Mesothelial cell of epicardium (in vitro differentiated cells): ENCODE measurements at places on chromosomes 7 and 10. TPM values are rescaled to one million over a fixed set of nuclear protein-coding genes. Genes with fewer than 3 reads are reported as not detected.

DNA sequence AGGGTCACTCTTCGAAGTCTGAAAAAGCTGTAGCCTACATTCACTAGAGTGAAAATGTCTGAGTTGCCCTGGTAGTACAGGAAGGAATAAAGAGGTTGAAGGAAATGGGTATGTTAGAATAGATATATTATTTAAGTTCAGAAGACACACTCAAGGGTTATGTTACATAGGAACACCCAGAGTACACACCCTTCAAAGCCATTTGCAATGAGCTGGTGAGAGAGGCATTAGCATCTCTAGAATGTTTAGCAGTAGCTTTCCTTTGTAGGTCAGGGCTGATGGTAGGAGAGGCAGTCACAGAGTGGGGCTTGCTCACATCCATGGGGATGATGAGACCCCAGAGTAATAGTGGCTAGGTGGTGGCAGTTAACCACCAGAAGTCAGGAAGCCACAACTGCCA, 221.2 kb downstream of the SLC25A13 start:
- DNase-seq, result no peak

- no peak for DNase-seq
These were observed 17.6 kb upstream of the ORAI2 start for GRCh38 chr7:102415685-102416225.

Gene FAM107B
- 19.9 to 23.9 TPM (median 23.5 TPM) in 3 replicates for total RNA-seq

DNA sequence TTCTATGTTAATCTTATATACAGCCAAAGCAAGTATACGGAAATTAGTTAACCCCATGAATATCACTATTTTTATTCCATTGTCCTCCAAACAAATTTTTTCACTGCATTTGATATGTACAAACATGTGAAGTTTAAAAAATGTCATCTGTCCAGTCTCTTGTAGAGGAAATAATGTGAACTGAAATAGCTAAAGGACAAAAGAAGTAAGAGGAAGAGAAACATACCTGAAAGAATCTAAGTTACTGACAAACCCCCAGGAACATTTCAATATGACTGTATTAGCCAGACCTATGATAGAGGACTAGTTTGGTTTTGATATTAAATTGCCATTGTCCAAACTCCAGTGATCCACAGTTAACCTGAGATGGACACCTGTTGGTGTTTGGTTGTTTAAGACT, 80.6 kb downstream of the NRCAM start:
- DNase-seq, result no peak

Gene RBM28
- total RNA-seq, result 76.8 to 80.6 TPM (median 78.5 TPM) in 3 replicates

Gene TACR2
- total RNA-seq, result not detected in 3 replicates

DNA sequence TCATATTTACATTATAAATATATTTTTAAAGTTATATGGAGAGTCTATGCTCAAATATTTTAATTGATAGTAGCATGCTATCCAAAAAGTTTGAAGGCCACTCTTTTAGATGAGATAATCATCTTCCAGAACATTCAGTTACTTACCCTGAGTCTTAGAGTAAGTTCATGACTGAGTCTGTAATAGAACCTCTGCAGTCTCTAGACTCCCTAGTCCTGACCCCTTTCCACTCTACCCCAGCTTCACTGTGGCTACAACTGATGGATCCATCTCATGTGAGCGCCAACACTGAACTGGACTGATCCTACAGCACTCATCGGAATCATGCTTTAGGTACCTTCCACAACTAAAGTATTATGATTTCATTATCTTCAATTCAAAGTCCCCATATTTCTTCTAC, 10.1 kb downstream of the HACD1 start:
- DNase-seq, result no peak

Gene FAM13C
- 6.7 to 7.3 TPM (median 6.8 TPM) in 3 replicates for total RNA-seq

Gene ACHE
- 9.2 to 10.4 TPM (median 9.6 TPM) in 3 replicates for total RNA-seq

Gene KIF11
- 18.0 to 19.5 TPM (median 19.4 TPM) in 3 replicates for total RNA-seq

GRCh38 chr10:5547931-5548660, 23.3 kb downstream of the CALML3 start:
- no peak for DNase-seq

Gene GFRA1
- 38.7 to 42.4 TPM (median 40.8 TPM) in 3 replicates for total RNA-seq

Gene HGF
- 14.1 to 18.8 TPM (median 15.1 TPM) in 3 replicates for total RNA-seq

DNA sequence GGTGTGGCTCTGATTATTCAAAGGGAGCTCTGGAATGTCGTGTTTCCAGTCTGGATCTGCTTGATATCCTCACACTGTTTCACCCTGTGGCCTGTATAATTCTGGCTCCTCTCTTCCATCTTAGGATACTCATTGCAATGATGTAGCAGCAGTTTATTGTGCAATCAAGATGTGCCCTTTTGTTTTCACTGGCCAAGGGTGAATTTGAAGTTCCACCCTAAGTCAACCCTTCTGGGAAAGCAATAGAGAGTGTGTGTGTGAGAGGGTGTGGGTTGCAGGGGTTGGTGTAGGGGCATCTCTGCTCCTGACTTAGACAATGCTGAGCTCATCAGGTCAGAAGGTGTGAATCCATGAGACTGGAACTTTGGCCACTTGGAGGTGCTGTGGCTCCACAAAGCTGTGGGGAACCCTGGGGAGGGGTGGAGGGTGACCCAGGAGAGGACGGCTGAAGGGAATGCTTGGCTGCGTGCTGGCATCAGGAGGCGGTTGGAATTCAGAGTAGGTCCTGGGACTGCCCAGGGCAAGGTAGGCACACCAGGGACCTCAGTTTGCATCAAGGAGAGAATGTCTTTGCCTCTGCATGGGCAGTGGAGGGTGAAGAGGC, 118.0 kb upstream of the PRSS58 start:
- no peak for DNase-seq

- DNase-seq, result peak; percentile 86
These were observed 298.5 kb downstream of the KLF6 start for GRCh38 chr10:3486346-3487065.

Gene GIMAP8
- not detected in 3 replicates for total RNA-seq

Gene EXOC4
- 105 to 111 TPM (median 106 TPM) in 3 replicates for total RNA-seq

DNA sequence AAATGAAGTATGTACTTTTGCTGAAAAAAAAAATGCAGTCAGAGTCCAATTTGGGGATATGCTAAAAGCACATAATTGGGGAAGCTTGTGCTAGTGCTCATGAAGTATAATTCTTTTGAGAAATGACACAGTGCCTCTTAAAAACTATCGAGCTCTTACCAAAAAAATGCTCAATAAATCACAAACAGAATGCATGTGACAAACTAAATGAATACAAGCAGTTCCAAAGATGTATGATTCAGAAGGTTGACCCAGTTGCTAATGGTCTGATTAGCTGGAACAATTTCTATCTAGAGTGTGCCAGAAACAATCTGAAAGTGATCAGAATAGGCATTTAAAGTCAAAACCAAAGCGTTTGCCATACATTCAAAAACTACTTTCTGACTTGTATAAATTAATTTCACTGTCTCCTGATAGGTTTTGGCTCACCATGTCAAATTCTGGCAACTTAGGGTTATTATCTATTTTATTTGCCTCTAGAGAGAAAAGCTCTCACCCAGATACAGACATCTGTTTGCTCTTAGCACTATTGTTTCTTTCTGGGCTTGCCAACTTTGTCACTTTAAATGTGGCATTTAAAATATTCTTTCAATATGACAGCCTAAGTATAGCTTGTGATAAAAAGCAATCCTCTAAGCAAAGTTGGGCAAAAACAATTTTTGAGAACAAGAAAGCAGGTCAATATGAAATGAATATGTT, 114.7 kb upstream of the AHR start:
- no peak for DNase-seq

GRCh38 chr10:59106441-59106840, 70.0 kb upstream of the PHYHIPL start:
- no peak for DNase-seq

Gene TBL2
- total RNA-seq, result 51.5 to 52.2 TPM (median 51.6 TPM) in 3 replicates

- DNase-seq, result no peak
These were observed 1.2 kb upstream of the ATP6V0E2 start for GRCh38 chr7:149872419-149873073.

Gene RET
- total RNA-seq, result 0.88 to 2.2 TPM (median 2.1 TPM) in 3 replicates

- no peak for DNase-seq
These were observed 303.3 kb upstream of the ETV1 start for GRCh38 chr7:14292737-14293136.

DNA sequence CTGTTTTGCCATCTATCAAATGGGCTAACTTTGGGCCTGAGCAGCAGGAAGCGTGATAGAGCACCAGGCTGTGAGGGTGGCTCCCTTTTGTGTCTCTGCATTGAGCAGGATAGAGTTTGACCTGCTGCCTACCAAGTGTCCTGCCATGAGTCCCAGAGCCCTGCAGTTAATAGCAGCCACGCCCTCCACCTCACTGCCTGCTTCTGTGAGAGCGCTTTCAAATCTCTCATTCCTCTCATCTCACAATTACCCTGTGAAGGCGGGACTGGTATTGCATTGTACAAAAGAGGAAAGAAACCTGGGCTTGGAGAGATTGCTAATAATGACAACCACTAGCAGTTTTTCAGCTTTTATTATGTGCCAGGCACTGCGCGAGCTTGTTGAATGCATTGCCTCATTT, 39.9 kb downstream of the UNC5B start:
- DNase-seq, result no peak

GRCh38 chr7:40429826-40430225, 295.0 kb downstream of the SUGCT start:
- no peak for DNase-seq

Gene GBX1
- total RNA-seq, result 0.20 TPM in 1 of 3 replicates, not detected in the others

DNA sequence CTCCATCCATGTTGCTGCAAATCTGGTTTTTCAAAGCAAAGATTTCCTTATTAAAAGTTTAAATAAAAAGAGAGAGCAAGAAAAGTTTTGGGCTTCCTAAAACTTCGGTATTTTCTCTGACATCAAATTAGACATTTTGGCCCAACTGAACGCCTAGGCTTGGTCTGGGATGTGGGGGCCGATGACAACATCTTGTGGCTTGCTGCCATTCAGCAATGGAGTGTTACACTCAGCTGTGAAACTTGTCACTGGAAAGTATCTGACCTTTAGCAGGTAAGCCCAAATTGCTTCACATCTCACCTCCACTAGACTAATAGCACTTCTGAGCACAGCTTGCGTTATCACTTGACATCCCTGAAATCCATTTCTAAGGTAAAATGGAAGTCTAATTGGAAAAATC, 320.6 kb downstream of the GATA3 start:
- DNase-seq, result no peak

Gene TRIM50
- not detected in 3 replicates for total RNA-seq

Gene VKORC1L1
- total RNA-seq, result 23.1 to 25.5 TPM (median 23.8 TPM) in 3 replicates

- no peak for DNase-seq
These were observed 55.7 kb downstream of the LYZL2 start for GRCh38 chr10:30573721-30574431.

Gene RALA
- total RNA-seq, result 28.4 to 29.9 TPM (median 28.6 TPM) in 3 replicates

Gene ZNF853
- total RNA-seq, result 22.7 to 23.5 TPM (median 22.9 TPM) in 3 replicates

GRCh38 chr10:130160775-130161174, 24.6 kb downstream of the GLRX3 start:
- no peak for DNase-seq

GRCh38 chr7:117025891-117026290, 72.6 kb downstream of the ST7 start:
- DNase-seq, result no peak

- DNase-seq, result no peak
These were observed 342.7 kb downstream of the GRID1 start for GRCh38 chr10:86023931-86024280.

DNA sequence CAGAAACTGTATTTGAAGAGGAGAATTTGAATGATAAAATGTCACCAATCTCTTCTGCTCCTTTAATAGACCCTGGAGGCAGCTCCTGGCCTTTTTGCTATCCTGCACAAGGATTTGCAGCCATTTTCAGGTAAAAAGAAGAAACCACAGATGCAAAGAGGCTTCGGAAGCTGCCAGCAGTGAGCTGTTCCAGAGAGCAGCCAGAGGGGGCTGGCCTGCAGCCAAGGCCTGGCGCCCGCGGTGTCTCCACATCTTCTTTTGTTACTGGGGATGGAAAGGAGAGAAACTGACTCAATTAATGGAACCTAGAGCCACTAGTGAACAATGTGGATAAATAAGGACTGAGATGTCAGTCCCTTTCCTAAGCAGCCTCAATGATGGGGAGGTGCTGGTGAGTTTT, 23.9 kb upstream of the GPR26 start:
- DNase-seq, result peak; percentile 35

DNA sequence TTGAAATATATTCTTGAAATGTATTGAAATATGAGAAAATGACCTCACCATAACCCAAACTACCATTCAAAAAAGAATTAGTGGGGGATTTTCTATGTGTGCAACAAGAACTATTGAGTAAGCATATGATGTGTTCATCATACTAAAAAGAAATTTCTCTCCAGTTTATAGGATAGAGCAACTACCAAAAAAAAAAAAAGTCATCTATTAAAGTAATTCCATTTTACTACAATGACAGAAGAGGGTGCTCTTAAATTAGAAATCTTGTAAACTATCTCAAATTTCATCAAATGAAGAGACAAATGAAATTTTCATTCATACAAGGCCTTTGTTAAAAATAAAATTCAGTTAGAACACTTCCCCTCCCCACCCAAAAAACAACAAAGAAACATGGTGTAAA, 195.4 kb upstream of the PLXDC2 start:
- DNase-seq, result no peak

GRCh38 chr7:93047514-93048099, 70.2 kb downstream of the SAMD9 start:
- no peak for DNase-seq

- DNase-seq, result no peak
These were observed 300.8 kb downstream of the PARD3 start for GRCh38 chr10:34514290-34514689.

GRCh38 chr10:57303566-57303965, 942.5 kb upstream of the ZWINT start:
- no peak for DNase-seq
